NCI-H774 (cell line): ENCODE measurements at places on chromosomes 4 and X.

GRCh38 chr4:3494462-3494871, 31.4 kb downstream of the DOK7 start:
- no peak for DNase-seq

GRCh38 chr4:31071508-31072486, 351.6 kb downstream of the PCDH7 start:
- no peak for DNase-seq

- no peak for DNase-seq
Observed at GRCh38 chr4:181083757-181084361, 1159.3 kb upstream of the TENM3 start.

- no peak for DNase-seq
Observed at GRCh38 chr4:76639288-76639687, 204.3 kb downstream of the SHROOM3 start.

- DNase-seq: no peak
Observed at GRCh38 chrX:153334654-153335295, 822 bp downstream of the ZNF275 start.

DNA sequence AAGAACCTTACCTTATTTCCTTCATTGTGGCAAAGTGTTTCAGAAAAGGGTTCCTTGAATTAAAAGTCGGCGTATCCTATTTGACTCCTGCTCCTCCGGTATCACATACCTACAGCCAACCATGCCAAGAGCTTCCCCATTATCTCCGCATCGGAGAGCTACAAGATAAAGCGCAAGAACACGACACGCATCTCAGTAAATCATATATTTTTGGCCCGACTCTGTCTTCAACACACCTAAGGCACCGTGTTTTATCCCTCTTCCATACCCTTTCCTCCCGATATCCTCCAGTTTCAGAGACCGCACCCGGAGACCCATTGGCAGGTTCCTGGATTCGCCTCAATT, 497 bp upstream of the THAP9 start:
- peak; percentile 12 for DNase-seq

GRCh38 chrX:105754286-105754964, 67.9 kb upstream of the NRK start:
- no peak for DNase-seq
